Sciatic nerve (tissue), 2 donors: ENCODE measurements at places on chromosomes 13 and 19.

- DNase-seq = no peak
Measured at GRCh38 chr13:98450026-98450425, 126.9 kb downstream of the STK24 start.

- peak; percentile 75 for DNase-seq
Measured at GRCh38 chr19:38209671-38210457, 14.2 kb downstream of the DPF1 start.

DNA sequence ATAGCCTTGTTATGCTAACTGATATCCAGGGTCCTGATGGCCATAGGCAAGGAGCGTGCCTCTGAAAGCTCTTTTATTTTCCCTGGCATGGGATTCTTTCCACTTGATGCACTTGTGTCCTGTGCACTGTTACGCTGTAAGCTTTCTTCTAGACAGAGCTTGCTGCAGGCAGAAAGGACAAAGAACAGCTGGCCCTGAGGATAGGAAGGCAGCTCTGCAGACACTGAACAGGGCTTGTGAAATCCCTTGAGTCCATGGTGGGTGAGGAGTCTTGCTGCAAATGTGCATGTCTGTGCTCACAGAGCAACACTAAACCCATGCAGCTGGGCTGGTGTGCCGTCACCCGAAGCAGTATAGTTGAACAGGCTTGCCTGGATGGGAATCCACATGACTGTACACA is 126.6 kb downstream of the AKAP11 start:
- no peak for DNase-seq

GRCh38 chr13:23325191-23325590 is 108.3 kb downstream of the SACS start:
- DNase-seq = no peak

GRCh38 chr13:41488124-41488523 is 30.8 kb downstream of the RGCC start:
- DNase-seq = no peak

- DNase-seq = no peak
Measured at GRCh38 chr19:38649305-38650171, 2.1 kb downstream of the ACTN4 start.

DNA sequence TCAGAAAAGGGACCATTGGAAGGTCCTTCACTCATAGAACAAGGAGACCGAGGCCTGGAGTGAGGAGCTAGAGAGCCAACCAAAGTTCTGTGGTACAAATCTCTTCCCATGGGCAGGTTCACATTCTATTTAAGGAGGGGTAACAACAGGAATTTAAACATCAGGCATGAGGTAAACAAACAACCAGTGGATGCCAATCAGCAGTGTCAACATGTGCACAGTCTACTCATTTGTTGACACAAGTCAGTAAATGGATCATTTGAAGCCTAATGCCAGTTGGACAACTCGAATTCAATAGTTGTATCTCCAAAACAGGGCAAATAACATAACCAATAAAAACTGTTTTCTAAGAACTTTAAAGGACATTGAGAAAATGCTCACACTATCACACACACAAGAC is 6.3 kb upstream of the DOCK9 start:
- no peak for DNase-seq

- DNase-seq = no peak
Measured at GRCh38 chr19:5024282-5024681, 55.4 kb downstream of the KDM4B start.

DNA sequence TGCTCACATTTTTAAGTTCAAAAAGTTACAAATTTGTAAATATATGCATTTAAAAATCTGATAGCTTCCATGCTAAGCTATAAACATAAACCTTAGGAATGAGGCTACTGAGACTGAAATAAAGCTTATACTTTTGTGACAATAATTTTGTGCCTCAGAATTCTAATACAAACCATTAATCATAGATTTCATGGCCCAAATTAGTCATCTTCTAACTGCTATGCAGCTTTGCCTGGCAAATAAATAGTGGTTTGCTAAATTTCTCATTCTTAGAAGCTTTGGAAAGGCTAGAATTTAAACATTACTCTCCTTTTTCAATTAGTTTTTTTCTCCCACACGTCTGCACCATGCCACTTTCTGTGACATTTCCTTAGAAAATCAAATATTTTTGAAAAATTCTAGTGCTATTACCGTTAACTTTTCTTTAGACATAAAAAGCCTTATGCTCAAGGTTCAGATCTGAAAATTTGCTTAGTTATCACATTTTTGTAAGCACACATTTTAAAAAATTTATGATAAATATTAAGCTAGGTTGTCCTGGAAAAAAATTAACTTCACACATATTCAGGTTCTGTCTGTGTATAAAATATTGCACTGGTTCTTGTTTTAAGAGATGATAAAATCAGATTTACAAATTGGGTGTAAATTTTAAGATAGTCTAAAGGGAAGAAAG is 46.9 kb downstream of the FNDC3A start:
- DNase-seq = no peak

GRCh38 chr19:45854167-45854778 is 8.7 kb downstream of the SYMPK start:
- DNase-seq = no peak

GRCh38 chr13:90552702-90553101 is 794.8 kb upstream of the MIR17HG start:
- no peak for DNase-seq

DNA sequence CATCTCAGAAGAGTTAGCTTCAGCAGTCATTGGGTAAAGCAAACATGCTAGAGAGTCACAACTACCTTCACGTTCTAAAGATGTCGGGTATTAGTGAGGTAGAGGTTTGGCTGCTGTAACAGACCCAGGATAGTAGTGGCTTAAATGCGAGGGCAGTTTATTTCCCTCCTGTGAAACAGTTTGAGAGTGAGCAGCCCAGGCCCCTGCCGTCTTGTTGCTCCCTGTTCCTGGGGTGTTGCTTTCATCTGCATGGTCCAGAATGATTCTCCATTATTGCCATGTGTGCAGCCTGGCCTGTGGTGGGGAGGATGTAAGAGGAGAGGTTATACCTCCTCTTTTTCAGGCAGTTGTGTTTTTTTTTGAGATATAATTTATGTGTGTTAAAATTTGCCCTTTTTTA is 63.7 kb downstream of the SIPA1L3 start:
- peak; percentile 19 for DNase-seq

DNA sequence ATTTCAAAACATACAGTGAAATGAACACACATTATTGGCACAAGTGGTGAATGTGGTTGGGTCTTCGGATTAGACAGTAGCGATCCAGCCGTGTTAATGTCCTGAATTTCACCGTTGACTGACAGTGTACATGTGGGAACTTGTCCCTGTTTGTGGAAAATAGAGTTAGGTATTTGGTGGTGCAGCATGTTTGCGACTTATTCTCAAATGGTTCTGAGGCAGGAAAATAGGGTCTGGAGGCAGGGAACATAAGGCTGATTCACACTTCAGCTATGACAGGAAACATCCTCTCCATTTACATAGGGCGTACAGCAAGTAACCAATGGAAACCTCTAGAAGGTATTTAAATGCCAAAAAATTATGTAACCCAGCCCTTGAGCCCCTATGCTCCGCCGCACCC is 4.2 kb downstream of the LGALS7B start:
- no peak for DNase-seq

DNA sequence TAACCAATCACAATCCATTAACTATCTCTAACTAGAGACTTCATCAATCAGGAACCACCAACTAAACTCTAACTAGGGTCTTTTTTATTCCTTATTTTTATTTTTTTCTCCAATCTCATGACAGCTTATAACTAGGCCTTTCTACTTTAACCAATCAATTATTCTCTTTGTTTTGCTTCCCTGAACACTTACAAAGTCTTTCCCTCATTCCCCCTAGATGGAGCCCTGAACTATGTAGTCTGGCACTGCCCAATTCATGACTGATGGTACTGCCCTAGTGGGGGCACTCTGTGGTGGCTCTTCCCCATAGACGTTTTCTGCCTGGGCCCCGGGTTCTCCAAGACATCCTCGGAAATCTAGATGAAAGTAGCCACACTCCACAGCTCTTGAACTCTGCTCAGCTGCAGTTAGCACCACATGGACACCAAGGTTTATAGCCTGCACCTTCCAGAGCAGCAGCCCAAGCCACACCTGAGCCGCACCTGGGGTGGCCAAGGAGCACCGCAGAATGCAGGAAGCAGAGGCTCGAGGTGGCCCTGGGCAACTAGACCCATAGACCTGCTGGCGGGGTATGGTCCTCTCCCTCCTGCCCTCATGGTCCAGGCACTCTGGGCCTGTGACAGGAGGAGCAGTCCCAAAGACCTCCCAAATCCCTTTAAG is 6.6 kb downstream of the ATP7B start:
- DNase-seq = no peak

- peak; percentile 41 for DNase-seq
Measured at GRCh38 chr13:113537205-113537604, 46.7 kb upstream of the DCUN1D2 start.

- no peak for DNase-seq
Measured at GRCh38 chr13:29369060-29369743, 226.3 kb downstream of the SLC7A1 start.

GRCh38 chr13:95540888-95541287 is 11.6 kb upstream of the CLDN10 start:
- DNase-seq = no peak

- DNase-seq = no peak
Measured at GRCh38 chr19:42168206-42168605, 36.0 kb upstream of the POU2F2 start.

- peak; percentile 94 for DNase-seq
Measured at GRCh38 chr19:13053761-13054625, 48.7 kb downstream of the LYL1 start.

DNA sequence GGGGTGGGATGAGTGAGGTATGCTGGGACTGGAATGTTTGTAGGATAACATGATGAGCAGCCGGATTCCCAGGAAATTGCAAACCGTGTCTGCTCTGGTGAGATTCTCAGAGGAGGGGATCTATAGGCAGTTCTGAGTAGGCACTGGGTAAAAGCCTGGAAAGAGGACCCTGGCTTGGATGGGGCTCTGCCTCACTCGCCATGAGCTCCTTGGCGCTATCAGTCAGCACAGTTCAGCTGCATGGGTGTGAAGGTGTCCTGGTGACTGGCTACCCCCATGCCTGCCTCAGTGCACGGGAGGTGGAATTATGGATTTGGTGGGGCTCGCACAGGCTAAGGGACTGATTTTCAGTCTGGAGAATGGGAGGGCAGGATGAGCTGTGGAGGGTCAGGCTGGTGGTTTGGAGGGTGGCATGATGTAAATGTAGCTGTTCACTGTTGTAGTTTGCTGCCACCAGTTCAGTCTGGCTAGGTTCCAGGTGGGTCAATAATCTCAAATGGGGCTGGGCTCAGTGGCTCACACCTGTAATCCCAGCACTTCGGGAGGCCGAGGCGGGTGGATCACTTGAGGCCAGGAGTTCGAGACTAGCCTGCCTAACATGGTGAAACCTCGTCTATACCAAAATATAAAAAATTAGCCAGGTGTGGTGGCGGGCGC is 9.2 kb upstream of the ZNF627 start:
- DNase-seq = no peak

DNA sequence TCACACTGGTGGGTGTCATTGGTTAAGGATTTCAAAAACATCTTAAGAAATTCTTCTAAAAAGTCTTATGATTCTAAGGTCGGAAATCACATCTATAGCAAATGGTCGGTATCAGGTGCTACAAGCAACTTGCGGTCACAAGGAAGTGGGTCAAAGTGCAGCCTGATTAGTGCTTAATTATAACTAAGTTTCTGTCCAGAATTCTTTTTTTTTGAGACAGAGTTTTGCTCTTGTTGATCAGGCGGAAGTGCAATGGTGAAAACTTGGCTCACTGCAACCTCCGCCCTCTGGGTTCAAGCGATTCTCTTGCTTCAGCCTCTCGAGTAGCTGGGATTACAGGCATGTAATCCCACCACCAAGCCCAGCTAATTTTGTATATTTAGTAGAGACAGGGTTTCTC is 1.2 kb upstream of the GDF15 start:
- DNase-seq = no peak

DNA sequence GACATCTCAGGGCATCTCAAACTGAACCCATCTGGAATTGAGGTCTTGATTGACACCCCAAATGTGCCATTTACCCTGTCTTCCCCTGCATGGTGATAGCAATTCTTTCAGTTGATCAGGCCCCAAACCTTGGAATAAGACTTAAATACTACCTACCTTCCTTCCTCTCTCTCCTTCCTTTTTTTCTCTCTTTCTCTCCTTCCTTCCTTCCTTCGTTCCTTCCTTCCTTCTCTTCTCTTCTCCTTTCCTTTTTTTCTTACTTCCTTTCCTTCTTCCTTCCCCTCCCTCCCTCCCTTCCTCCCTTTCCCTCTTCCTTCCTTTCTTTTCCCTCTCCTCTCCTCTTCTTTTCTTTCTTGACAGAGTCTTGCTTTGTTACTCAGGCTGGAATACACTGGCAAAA is 7.4 kb upstream of the GIPC1 start:
- DNase-seq = no peak

GRCh38 chr19:35723671-35724070 is 5.9 kb downstream of the KMT2B start:
- no peak for DNase-seq

DNA sequence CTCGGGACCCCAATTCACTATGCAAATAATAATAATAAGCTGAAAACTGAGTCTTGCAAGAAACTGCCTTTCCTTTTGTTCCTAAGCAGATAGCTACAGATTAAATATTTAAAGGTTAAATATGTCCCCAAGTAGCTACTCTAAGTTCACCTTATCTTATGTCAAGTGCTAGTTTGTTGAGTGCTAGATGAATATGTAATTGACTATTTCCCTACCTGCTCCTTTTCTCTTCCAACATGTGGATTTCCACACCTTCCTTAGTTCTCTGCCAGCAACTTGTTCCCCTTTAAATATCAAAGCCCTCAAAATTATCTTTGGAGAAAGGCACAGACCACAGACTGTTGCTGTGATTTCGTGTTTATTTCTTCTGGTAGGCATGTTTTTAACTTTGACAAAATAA is 709.2 kb upstream of the SLITRK1 start:
- no peak for DNase-seq

DNA sequence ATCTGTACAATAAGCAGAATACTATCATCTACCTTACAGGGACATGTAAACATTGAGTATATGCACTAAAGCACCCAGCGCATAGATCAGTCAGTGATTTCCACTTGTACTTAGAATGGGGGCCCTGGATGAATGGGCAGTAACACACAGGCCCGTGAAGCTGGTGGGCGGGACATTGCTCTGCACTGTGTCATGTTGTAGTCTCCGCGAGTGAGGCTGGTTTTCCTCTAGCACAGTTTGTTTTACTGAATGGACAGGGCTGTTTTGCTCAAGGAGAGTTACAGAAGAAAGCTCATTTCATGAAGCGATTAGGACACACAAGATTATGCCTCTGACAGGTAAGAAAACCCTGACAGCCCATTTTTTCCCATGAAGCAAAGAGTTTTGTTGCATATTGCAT is 86.4 kb upstream of the SOX21 start:
- no peak for DNase-seq
